CD4-positive, alpha-beta T cell treated with Interleukin-2 at 100 ng/mL for 4 hours (primary cell): ENCODE measurements at places on chromosomes 4 and X.

- no peak for DNase-seq
These were observed 13.6 kb downstream of the ABCG2 start for GRCh38 chr4:88144866-88145300.

GRCh38 chr4:171794528-171794927, 18.7 kb upstream of the GALNTL6 start:
- DNase-seq: no peak

GRCh38 chrX:39331082-39331704, 529.9 kb downstream of the MID1IP1 start:
- no peak for DNase-seq

DNA sequence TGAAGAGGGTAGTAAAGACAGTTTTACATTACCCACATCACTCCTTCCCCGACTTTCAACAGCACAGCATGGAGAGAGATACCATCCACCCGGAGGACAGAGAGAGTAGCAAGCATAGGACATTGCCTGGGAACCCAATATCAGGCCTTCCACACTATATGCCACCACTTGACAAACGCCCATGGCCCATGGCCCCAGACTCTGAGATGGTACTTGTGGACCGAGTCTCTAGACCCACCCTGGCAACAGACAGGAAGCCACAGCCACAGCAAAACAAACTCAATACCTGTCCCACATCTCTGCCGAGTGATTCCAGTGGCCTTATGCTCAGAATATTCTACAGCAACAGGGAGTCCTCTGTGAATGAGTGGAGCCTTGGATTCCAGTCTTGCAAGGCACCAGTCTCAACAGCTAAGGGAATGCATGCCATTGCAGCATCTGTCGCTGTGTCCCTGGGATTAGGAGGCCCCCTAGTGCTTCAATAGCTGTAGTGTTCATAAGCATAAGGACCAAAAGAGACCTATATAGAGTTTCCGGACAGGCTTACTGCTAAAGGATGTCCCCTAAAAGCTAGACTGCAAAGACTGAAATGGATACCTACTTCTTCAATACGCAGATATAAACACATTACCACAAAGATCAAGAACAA, 14.7 kb upstream of the CT55 start:
- peak; percentile 12 for DNase-seq
